Suprapubic skin (tissue), 4 donors: ENCODE measurements at places on chromosomes 1 and 21. TPM values are rescaled to one million over a fixed set of nuclear protein-coding genes. Genes with fewer than 3 reads are reported as not detected.

GRCh38 chr1:48077795-48078222, 80.6 kb upstream of the TRABD2B start:
- DNase-seq, result no peak
- H3K27ac ChIP-seq, result no peak overlapping the region
- H3K27me3 ChIP-seq, result no peaks in the 10 kb centered on the region

GRCh38 chr1:114234408-114235124, 80.9 kb upstream of the SYT6 start:
- H3K4me3 ChIP-seq, result no peak overlapping the region
- no peaks in the 10 kb centered on the region for H3K4me1 ChIP-seq
- H3K27me3 ChIP-seq, result no peaks in the 10 kb centered on the region
- no peak for DNase-seq

- no peak overlapping the region for H3K27ac ChIP-seq
- no peaks in the 10 kb centered on the region for H3K27me3 ChIP-seq
- peak; percentile 54 for DNase-seq
- H3K36me3 ChIP-seq, result peaks cover 25% of the 10 kb centered on the region
- H3K4me3 ChIP-seq, result no peak overlapping the region
Observed at GRCh38 chr1:33299461-33300155, 21.3 kb downstream of the A3GALT2 start.

DNA sequence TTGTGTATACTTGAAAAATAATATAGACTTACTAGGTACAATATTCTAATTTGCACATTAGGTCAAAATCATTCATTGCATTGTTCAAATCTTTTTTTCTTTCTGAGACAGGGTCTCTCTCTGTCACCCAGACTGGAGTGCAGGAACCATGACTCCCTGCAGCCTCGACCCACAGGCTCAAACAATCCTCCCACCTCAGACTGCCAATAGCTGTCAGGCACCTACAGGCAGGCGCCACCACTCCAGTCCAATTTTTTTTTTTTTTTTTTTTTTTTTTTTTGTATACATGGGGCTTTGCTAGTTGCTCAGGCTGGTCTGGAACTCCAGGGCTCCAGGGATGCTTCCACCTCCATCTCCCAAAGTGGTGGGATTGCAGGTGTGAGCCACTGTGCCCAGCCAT, 656.9 kb downstream of the KCNT2 start:
- no peaks in the 10 kb centered on the region for H3K36me3 ChIP-seq
- no peaks in the 10 kb centered on the region for H3K27me3 ChIP-seq
- no peak for DNase-seq
- H3K4me1 ChIP-seq, result no peaks in the 10 kb centered on the region
- H3K4me3 ChIP-seq, result no peak overlapping the region
- no peak overlapping the region for H3K27ac ChIP-seq

GRCh38 chr1:150068109-150068435, 496 bp downstream of the VPS45 start:
- no peak for DNase-seq
- H3K4me1 ChIP-seq, result peaks cover 36% of the 10 kb centered on the region
- H3K4me3 ChIP-seq, result peak overlapping the region; percentile 69
- H3K27ac ChIP-seq, result peak overlapping the region; percentile 93
- H3K27me3 ChIP-seq, result no peaks in the 10 kb centered on the region
- H3K36me3 ChIP-seq, result peaks cover 15% of the 10 kb centered on the region

DNA sequence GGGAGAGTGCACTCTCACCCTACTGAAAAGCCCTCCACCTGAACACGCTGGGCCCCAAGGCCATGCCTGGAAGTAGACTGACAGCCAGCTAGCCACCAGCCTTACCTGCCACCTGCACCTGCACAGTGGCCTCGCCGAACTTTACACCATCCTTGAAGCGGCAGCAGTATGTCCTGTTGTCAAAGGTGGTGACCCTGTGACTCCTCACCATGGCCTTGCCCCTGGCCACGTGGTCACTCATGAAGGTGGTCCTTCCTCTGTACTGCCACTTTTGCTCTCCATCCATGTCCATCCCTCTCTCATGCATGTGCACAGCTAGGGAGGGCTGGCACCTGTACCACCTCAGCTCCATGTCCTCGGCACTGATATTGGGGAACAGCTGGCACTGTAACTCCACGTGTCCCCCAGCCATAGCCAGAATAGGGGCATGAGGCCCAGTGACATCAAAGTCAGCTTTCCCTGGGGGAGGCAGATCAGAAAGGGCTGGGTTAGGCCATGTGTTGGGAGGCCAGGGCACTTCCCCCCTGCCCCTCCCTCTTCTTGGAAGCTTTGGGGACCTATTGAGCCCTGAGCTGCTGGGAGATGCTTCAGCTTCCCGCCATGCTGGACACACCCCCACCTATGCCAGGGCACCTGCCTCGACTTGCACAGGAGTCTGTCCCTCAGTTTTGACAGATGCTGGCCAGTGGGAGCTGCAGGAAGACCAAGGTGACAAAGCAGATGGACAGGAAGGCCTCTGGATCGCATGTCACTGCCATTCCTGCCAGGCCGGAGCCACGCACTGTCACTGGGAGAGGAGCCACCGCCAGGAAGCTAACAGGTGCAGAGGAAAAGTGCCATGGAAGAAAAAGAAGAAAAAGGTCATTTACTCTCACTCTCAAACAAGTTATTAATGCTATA, 24.6 kb downstream of the RNF187 start:
- no peaks in the 10 kb centered on the region for H3K4me1 ChIP-seq
- H3K27me3 ChIP-seq, result peaks cover 5% of the 10 kb centered on the region
- H3K4me3 ChIP-seq, result no peak overlapping the region
- no peak for DNase-seq
- H3K36me3 ChIP-seq, result no peaks in the 10 kb centered on the region

GRCh38 chr1:224737353-224737727, 121.2 kb downstream of the CNIH3 start:
- no peaks in the 10 kb centered on the region for H3K36me3 ChIP-seq
- H3K27ac ChIP-seq, result peak overlapping the region; percentile 66
- no peaks in the 10 kb centered on the region for H3K27me3 ChIP-seq
- no peak overlapping the region for H3K4me3 ChIP-seq
- no peak for DNase-seq
- peaks cover 50% of the 10 kb centered on the region for H3K4me1 ChIP-seq

DNA sequence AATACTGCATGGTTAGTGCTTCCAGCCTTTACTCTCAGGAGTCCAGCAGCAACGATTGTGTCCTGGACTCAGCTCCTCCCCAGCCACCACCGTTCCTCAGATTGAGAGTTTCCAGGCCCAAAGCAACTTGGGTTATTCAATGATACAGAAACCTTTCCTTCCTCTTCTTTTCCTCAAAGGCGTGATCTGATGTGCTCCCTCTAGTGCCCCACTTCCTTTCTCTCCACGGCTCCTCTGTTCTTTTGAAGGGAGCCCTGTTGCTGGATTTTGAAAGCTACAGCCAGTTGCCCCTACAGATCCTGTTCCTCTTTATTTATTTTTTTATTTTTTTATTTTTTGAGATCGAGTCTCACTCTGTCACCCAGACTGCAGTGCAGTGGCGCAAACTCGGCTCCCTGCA, 14.1 kb downstream of the CRP start:
- H3K4me3 ChIP-seq, result no peak overlapping the region
- H3K36me3 ChIP-seq, result no peaks in the 10 kb centered on the region
- no peak overlapping the region for H3K27ac ChIP-seq
- no peak for DNase-seq
- no peaks in the 10 kb centered on the region for H3K4me1 ChIP-seq

DNA sequence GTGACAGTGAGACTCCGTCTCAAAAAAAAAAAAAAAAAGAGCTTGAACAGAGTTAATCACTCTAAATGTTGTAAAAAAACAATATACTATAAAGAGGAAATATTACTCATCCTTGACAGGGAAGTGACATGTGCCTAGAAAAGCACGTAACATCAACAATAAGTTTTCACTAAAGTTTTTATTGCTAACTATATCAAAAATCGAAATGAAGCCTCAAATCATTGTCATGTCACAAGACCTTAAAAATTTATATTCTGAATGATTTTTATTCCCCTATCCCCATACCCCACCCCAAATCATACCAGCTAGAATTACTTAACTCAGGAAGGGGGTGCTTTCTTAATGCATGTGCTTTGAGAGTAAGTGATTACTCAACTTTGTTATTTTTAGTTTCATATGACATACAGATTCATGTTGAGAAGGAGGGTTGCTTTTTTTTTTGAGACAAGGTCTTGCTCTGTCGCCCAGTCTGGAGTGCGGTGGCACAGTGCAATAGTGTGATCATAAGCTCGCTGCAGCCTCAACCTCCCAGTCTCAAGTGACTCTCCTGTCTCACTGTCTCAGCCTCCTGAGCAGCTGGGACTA, 53.6 kb upstream of the MUTYH start:
- H3K36me3 ChIP-seq, result no peaks in the 10 kb centered on the region
- H3K27ac ChIP-seq, result no peak overlapping the region
- no peaks in the 10 kb centered on the region for H3K27me3 ChIP-seq
- H3K4me3 ChIP-seq, result no peak overlapping the region
- peaks cover 5% of the 10 kb centered on the region for H3K4me1 ChIP-seq
- DNase-seq, result no peak

DNA sequence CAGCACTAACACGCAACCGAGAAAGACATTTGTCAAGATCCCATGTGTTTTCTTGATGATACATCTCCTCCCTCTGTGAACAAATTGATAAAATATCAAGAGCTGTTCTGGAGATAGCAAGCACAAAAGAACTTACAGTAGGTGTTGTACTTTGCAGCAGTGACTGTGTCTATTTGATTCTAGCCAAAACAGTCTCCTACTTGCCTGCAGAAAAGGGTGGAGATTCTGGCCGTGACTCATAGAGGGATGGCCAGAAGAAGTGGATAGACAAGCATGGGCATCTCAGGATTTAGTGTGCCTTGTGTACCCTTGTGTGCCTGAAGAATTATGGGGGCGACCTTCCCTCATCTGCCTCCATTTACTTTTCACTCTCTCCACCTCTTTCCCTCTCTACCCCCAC, 458.4 kb upstream of the LRRC7 start:
- no peaks in the 10 kb centered on the region for H3K36me3 ChIP-seq
- H3K27ac ChIP-seq, result no peak overlapping the region
- H3K27me3 ChIP-seq, result no peaks in the 10 kb centered on the region
- no peak for DNase-seq
- H3K4me1 ChIP-seq, result no peaks in the 10 kb centered on the region
- no peak overlapping the region for H3K4me3 ChIP-seq

GRCh38 chr1:31790140-31790539, 25.7 kb downstream of the SPOCD1 start:
- no peak overlapping the region for H3K4me3 ChIP-seq
- peak; percentile 41 for DNase-seq
- no peaks in the 10 kb centered on the region for H3K36me3 ChIP-seq
- peaks cover 17% of the 10 kb centered on the region for H3K4me1 ChIP-seq

- no peaks in the 10 kb centered on the region for H3K4me1 ChIP-seq
- H3K27me3 ChIP-seq, result no peaks in the 10 kb centered on the region
- H3K36me3 ChIP-seq, result peaks cover 80% of the 10 kb centered on the region
- H3K4me3 ChIP-seq, result no peak overlapping the region
- no peak for DNase-seq
- peak overlapping the region; percentile 43 for H3K27ac ChIP-seq
Observed at GRCh38 chr1:183125279-183125999, 60.6 kb upstream of the LAMC2 start.

DNA sequence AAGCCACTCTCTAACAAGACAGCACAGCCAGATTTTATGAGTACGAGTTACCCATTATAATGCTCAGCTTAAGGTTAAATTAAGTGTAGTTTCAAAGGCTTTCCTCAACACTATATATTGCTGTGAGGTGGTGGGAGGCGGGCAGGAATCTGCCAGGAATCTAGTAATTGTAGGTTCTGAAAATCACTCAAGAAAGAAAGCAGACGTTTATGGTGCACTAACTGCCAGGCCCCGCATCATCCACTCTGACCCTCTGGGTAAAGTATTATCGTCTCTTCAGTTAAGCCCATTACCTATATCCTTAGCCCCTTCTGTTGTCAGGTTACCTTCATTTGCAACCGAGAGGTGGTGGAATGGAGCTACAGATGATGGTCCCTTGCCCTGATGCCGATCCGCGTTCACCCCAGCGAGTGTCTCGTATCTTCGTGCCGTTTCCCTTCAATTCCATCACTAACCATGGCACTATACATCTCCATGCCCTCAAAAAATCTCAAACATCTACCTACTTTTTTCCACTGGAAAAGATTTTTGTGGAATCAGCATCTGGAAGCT, 12.4 kb downstream of the HMGN1 start:
- DNase-seq, result no peak
- H3K27me3 ChIP-seq, result no peaks in the 10 kb centered on the region
- no peak overlapping the region for H3K27ac ChIP-seq
- no peaks in the 10 kb centered on the region for H3K4me1 ChIP-seq

GRCh38 chr1:226355016-226355415, 46.1 kb upstream of the LIN9 start:
- no peak overlapping the region for H3K27ac ChIP-seq
- H3K4me1 ChIP-seq, result no peaks in the 10 kb centered on the region
- H3K4me3 ChIP-seq, result no peak overlapping the region
- no peak for DNase-seq

GRCh38 chr1:115088871-115089419, 358 bp downstream of the TSPAN2 start:
- DNase-seq, result no peak
- peaks cover 20% of the 10 kb centered on the region for H3K27me3 ChIP-seq
- H3K4me1 ChIP-seq, result peaks cover 26% of the 10 kb centered on the region
- peak overlapping the region; percentile 41 for H3K27ac ChIP-seq
- peak overlapping the region; percentile 69 for H3K4me3 ChIP-seq
- H3K36me3 ChIP-seq, result no peaks in the 10 kb centered on the region

- no peak overlapping the region for H3K27ac ChIP-seq
- no peaks in the 10 kb centered on the region for H3K36me3 ChIP-seq
- no peaks in the 10 kb centered on the region for H3K4me1 ChIP-seq
- no peak overlapping the region for H3K4me3 ChIP-seq
- peaks cover 11% of the 10 kb centered on the region for H3K27me3 ChIP-seq
Observed at GRCh38 chr1:181398544-181398943, 84.8 kb upstream of the CACNA1E start.

FBXO2 gene
- total RNA-seq, result 16.7 TPM

SYDE2 gene
- 11.9 TPM for total RNA-seq

NFASC gene
- 23.9 TPM for total RNA-seq

SPRR1B gene
- total RNA-seq, result 247 TPM
